NCI-H2171 treated with DMSO at 0.1 percent for 48 hours (cell line): ENCODE measurements at places on chromosomes 2 and 18.

- peak; percentile 58 for DNase-seq
Observed at GRCh38 chr2:23107327-23107941, 277.5 kb upstream of the KLHL29 start.

GRCh38 chr18:50734886-50735285, 84.9 kb downstream of the MRO start:
- peak; percentile 32 for DNase-seq

DNA sequence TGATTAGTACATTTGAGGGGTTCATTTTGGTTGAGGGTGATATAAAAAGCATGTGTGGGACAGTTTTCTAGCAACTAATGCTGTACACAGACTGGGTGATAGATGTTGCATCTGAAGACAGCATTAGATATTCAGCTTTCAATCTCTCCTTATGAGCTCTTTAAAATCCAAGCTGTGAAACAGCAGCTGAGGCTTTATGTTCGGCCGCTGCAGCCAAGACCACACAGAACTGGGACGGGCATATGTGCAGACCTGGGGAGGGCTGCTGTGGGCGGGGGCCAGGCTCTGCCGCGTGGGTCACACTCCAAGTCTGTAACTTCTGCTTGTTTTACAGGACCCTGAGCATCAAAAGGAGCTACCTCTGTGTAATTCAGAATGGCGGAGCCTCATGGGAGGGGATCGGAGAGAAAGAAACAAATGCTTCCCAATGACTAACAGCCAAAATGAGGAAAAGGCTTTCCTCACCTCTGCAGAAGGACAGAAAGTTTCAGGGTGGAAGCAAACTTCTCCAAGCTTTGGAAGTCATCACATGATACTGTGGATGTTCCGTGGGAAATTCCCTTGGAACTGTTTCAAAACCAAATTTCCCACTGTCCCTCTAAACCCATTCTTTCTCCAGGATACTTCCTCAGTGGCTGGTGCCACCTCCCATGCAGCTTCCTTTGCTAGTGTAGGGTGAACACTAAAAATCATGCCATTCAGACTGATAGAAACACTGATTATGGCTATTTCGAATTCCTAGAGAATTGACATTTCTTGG, 711.9 kb upstream of the ID2 start:
- DNase-seq, result no peak

DNA sequence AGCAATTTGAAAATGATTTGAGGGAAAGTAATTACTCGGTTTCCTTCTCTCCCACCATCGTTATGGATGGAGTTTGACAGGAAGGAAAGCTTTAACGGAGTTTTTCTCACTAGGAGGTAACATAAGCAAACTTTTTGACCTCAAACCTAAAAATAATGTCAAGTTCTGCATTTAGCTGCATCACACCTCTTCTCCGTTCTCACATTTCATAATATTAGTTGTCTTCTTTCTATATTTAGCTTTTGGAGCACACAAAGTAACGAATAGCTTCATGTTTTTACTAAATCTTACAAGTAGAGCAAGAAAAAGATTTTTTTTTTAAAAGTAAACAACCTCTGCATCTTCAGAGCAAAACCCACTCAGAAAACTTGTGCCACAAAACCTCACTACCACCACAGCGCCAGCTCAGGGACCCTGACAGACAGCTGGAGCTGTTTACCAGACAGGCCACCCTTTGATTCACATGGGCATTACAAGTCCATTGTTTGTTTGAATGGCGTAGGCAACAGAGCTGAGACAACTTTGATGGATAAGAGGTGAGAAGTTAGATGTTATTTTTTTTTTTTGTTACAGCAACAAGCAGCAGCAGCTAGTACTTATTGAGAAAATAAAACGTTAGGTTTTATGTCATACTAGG, 21.9 kb upstream of the ICOS start:
- no peak for DNase-seq

- no peak for DNase-seq
Observed at GRCh38 chr2:202036601-202037037, 3.0 kb downstream of the FZD7 start.

- no peak for DNase-seq
Observed at GRCh38 chr2:168157926-168158325, 89.5 kb downstream of the STK39 start.

DNA sequence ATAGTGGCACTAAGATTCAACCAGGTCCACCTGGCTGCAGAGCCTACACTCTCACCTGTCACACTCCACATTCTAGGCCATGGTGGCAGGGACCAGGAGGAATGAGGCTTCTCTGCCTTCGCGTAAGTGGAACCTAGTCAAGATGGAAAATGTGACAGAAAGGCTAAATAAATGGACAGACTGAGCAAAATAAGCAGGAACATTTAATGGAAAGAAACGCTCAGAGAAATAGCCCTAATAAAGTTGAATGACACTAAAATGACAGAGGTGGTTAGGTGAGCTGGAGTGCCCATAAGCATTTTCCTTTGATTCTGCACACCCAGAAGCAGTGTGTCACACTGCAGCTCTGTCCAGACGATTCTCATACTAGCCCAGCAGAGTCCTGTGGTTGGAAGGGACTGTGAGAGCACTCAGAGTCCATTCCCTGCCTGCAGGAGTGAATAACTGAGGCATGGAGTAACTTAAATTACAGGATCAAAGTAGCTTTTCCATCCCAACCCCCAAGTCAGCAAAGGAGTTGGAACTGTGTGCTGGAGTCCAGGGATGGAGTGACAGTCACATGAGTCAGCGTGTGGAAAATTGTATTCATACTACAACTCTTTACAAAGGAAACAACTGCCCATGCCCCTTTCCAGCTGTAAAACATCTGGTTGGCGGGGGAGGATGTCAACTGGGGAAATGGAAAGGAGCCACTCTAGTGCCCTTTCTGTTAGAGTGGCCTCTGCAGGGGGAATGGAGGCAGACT, 105.4 kb upstream of the LGALSL start:
- DNase-seq, result no peak

GRCh38 chr18:903701-904100, 970 bp upstream of the ADCYAP1 start:
- no peak for DNase-seq

DNA sequence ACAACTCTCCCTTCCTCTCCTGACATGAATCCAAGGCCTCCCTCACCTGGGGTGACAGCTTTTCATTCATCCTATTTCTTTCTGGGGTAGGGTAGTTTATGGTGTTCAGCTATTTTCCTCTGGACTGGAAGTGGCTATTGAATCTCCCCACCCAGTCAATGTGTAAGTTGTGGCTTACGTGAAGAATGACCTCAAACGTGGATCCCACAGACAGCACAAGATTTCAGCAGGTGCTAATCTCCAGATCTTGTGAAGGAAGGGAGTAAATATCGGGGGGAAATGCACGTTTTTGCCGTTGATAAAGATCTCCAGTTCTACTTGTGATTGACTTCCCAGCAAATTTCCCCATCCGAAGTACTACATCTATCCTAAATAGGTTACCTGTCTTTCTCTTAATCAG, 71.4 kb upstream of the THOC1 start:
- no peak for DNase-seq

- no peak for DNase-seq
Observed at GRCh38 chr18:57951999-57952774, 91.8 kb upstream of the NEDD4L start.
